ENCODE measurements at places on chromosomes 1 and 21.

DNA sequence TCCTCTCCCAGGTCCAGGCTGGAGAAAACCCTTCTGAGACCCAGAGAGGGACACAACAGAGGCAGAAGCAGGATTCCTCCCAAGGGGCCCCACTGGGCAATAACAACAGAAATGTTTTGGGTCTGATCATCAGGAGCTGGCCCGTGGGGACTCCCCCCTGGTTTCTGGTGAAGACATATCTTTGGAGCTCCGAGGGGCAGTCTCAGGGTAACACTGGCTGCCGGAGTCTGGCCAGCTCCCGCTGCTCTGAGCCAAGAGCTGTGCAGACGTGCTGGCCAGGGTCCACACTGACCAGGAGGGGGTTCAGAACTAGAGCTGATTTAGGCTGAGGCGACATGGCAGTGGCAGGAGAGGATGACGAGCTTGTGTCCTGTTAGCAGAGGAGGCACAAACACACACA is 13.1 kb downstream of the ECE1 start:
- no peak for DNase-seq

DNA sequence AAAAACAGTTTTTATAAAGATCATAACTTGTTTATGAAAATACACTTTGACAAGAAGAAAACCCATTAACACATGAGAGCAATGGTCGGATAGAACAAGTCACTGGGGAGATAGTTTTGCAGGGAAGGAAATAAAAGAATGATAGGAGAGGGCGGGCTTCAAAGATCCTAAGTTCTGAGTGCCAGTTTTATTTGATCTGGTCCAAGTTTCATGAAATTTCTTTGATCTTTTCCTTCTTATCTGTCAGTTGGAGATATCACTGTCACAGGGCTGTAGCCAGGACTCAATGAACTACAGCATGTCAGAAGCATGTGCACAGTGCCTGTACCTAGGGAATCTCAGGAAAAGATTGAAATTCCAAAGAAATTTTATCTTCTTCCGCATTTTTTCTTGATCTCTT is 36.5 kb downstream of the CHRM3 start:
- DNase-seq: no peak

DNA sequence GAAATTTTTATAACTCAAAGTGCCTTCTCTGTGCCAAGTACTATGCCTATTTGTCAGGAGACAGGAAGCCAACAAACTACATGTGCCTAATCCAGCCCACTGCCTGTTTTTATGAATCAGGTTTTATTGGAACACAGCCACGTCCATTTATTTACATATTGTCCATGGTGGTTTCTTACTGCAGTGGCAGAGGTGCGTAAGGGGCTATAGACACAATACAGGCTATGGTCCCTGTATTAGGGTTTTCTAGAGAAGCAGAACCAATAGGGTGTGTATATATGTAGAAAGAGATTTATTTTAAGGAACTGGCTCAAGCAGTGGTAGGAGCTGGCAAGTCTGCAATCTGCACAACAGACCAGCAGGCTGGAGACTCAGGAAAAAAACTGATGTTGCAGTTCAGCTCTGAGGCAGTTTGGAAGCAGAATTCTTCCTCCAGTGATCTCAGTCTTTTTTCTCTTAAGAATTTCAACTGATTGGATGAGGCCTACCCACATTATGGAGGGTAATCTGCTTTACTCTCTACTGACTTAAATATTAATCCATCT is 15.4 kb downstream of the PPIE start:
- DNase-seq: no peak

DNA sequence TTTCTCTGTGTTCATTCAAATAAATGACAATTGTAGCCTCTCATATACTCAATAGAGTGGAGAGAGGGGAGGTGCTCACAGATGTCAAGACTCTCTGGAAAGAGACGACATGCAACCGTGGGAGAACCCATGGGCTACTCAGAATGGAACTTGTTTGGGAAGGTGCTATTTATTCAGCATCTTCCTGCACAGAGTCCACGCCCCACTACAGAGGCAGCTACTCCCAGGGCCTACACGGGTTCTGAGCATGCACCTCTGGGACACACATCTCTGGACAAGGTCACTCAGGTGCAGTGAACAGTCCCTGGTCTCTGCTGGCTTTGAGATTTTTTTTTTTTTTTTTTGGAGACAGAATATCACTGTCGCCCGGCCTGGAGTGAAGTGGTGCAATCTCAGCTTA is 64.1 kb downstream of the NID1 start:
- DNase-seq: no peak

GRCh38 chr1:51264451-51264850 is 28.4 kb downstream of the RNF11 start:
- no peak for DNase-seq

DNA sequence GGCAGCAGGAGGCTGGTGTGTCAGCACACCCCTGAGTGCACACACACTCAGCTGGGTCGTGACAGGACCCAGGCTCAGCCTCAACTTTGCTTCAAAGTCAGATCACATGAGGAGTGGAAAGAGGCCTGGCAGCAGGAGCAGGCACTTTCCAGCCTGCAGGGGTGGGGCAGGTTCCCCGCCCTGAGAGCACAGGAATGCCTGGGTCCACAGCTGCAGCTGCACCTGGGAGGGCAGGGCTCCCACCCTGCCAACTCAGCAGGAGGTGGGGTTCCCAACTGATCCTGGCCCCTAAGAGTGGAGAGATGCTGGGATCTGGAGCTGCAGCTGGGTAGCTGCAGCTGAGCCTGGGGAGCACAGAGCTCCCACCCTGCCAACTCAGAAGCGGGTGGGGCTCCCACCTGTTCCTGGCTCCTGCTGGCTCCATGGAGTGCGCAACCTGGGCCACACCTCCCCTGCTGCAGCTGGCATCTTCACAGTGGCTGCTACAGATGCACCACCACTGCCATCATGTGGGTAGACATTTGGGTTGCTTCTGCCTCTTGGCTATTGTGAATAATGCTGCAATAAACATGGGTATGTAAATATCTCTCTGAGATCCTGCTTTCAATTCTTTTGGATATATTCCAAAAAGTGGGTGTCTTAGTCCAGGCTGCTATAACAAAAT is 415.4 kb downstream of the TTLL7 start:
- DNase-seq: no peak

- DNase-seq: no peak
Observed at GRCh38 chr1:244801246-244801645, 34.2 kb upstream of the COX20 start.

- DNase-seq: no peak
Observed at GRCh38 chr1:203671521-203672278, 45.1 kb downstream of the ATP2B4 start.

- DNase-seq: no peak
Observed at GRCh38 chr1:56189946-56190805, 389.2 kb downstream of the PLPP3 start.

- no peak for DNase-seq
Observed at GRCh38 chr1:99599678-99600175, 46.2 kb upstream of the PALMD start.

DNA sequence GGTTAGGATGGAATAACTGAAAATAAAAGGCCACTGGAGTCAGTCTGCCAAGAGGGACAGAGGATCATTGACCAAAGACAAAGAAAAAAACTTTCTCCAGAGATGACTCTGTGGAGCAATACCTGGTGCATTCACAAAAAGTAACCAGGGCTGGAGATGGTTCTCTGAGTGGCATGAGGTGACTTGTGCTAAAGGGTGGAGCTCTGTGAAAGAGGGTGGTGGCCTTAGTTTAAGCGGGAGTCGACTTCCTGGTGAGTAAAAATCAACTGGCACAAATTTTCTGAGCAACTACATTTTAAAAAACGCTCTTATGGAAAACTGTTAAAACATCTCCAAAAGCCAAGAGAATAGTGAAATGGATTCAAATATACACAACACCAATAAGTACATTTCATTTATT is 10.0 kb downstream of the NHLH2 start:
- no peak for DNase-seq

- no peak for DNase-seq
Observed at GRCh38 chr1:11703357-11704193, 12.1 kb downstream of the DRAXIN start.

GRCh38 chr1:50982611-50983010 is 12.6 kb downstream of the CDKN2C start:
- DNase-seq: no peak

DNA sequence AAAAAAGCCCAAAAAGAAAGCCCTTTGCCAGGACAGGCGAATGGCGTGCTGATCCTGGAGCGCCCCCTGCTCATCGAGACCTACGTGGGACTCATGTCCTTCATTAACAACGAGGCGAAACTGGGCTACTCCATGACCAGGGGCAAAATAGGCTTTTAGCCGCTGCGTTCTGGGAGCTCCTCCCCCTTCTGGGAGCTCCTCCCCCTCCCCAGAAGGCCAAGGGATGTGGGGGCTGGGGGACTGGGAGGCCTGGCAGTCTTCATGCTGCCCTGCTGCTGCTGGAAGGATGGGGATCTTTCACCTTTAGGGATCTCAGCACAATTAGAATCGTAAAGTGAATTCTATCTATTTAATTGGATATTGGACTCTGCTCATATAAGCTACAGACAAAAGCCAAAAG is 3.6 kb downstream of the TPRG1L start:
- DNase-seq: no peak

DNA sequence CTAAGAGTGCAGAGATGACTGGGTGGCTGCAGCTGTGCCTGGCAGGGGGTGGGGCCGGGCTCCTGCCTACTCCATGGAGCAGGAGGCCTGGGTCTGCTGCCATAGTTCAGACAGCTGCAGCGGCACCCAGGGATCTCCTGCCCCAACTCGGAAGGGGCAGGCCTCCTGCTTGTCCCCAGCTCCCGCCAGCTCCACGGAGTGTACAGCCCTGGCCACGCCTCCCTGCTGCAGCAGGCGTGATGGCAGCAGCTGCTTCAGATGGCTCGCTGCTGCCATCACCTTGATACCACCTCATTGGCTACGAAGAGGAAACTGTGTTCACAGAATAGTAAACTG is 35.9 kb downstream of the ACTL8 start:
- DNase-seq: no peak

DNA sequence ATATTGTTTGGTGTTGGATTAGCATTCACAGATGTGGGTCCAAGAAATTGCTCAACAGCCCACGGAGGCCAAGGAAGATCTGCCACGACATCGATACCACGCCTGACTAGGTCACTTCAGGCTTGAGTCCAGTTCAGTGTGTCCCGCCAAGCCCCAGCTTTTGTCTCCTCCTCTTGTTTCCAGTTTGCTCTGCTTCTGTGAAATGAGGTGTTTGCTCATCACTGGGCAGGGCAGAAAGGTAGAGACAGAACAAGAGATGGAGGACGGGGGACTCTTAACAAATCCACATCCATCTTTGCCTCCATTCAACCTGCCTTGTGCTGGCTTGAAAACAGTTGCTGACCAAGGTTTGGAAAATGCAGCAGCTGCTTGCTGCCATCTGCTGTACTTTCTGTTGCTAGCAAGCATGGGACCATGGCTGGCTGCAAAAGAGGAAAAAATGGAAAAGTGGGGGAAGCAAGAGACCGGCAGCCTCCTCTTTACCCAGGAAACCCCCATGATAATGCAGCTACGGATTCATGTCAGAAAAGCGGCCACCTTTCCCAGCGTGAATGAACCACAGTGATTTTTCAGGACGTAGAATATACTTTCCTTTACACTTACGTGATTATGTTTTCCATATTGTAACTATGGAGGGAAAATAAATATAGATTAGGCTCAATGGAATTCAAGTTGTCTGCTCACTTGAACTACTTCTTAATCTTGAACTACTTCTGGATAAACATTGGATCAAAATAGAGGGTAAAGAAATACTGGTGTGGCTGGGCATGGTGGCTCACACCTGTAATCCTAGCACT is 80.2 kb upstream of the GREM2 start:
- DNase-seq: no peak

GRCh38 chr1:153563483-153563901 is 2.2 kb downstream of the S100A2 start:
- no peak for DNase-seq

DNA sequence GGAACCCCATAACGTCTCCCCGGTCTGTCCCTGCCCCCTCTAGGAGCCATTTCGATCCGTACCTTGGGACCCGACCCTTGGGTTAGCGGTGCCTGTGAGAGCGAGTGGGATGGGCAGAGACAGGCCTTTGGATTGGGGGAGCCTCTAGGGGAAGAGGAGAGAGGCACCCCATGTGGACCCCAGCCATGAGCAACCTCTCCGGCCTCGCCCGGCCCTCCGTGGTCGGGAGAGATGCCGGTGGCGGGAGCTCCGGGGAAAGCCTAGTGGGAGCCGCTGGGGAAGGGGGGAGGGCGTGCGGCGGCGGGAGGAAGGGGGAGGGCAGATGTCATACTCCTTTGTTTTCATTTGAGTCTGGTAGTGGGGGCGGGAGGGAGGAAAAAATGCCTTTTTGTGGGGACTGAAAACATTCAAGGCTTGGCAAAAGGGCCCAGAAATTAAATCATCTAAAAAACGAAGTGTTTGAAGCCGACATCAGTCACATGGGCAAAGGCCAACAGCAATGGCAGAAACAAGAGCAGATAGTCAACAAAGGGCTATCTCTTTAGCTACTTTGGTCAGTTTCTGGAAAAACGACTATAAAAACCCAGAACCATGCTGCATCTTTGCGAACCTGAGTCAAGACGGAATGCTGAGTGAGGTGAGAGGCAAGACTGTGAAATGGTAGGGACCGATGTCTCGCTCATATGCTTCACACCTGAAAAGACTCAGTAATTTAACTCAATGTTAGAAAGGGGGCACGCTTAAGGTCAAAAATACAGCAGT is 758 bp downstream of the PTBP2 start:
- no peak for DNase-seq

DNA sequence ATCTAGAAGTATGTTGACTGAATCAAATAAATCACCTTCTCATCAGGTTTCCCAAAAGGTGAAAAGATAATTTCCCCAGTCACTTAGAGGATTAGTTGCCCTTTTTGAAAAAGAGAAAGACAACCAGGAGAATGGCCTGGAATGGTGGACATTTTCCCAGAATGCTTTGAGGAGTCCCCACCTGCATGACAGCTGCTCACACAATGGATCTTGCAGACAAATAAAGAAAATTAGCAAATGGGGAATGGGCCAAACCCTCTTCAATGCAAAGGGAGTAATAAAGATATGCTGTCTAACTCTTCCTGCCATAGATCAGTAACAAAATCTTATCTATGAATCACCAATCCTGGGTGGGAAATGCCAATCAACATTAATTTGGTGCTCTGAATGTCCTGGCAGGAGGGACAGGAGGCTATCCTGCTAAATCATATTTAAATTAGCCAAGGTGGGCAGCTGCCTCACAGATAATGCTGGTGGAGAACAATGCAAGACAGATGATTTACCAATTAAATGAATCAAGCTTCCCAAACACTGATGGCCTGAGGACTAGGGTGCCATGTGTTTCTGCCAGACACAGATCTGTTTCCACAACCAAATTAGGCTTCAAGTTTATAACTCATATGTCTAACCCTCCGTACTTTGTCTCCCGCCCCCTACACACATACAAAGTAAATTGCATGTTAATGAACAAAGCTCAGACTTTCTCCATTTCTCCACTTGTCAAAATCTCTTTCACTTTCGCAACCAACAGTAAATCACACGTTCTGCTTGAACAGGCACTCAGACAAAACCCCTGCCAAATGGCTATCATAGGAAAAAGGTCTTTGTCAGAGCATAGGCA is 488.0 kb upstream of the PLXNA2 start:
- no peak for DNase-seq

Data from stimulated activated CD8-positive, alpha-beta memory T cell treated with anti-CD3 and anti-CD28 coated beads, Interleukin-4, amount 100 ng/mL, for 1 hour (primary cell).